ENCODE measurements at places on chromosomes 1 and 21.

DNA sequence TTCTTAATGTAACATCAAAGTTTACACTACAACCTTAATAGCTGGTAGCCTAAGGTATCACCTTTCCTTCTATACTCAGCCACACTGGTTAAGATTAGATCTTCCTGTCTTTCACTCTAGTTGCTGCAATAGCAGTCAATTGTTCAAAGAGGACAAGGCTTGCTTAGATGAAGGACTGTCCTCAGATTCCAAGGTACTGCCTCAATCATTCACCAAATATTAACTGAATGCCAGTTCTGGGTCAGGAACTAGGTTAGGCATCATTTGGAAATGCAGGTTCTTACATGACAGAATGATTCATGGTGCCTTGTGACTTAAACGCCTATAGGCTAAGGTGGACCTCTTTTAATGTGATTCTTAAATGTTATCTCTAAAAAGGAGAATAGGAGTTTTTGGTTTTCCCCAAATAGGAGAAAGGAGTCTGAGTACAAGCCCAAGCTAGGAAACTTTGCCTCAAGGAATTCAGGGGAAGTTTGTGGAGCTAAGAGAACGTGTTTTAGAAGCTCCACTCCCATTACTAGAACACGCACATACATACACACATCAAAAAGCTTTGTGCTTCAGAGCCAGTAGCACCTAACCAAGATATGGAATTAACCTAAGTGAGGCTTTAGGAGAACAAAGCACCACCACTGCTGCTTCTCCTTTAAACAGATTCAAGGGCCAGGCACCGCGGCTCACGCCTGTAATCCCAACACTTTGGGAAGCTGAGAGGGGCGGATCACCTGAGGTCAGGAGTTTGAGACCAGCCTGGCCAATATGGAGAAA is 8.5 kb upstream of the WDR47 start:
- no peak for DNase-seq

DNA sequence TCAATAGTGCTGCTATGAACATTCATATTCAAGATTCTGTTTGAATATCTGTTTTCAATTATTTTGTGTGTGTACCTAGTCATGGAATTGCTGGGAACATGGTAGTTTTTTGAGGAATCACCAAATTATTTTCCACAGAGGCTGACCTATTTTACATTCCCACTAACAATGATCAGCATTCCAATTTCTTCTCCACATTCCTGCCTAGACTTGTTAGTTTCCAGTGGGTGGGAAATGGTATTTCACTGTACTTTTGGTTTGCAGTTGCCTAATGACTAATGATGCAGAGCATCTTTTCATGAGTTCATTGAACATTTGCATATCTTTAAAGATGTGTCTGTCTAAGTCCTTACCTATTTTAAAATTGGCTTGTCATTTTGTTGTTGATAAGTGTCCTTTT is 1182.6 kb upstream of the B3GALT2 start:
- no peak for DNase-seq

DNA sequence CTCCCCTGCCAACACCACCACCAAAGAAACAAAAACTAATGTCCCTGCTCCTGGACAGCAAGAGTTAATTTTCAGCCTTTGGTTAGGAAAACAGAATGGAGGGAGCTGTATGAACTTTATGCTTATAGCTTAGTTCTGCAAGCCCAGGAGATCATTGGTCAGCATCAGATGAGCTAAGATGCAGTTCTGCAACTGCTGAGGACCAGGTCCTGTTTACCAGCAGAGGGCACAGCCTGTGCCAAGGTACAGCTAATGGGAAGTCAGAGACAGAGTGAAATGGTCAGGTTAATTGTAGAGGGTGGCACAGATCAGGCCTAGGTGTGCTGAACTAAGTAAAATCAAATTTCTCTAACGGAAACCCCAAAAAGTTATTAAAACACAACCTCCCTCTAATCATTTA is 161.3 kb downstream of the ROR1 start:
- no peak for DNase-seq

GRCh38 chr1:22131875-22132486 is 10.9 kb downstream of the WNT4 start:
- DNase-seq, result peak; percentile 77

Data from stimulated activated CD8-positive, alpha-beta memory T cell treated with anti-CD3 and anti-CD28 coated beads, Interleukin-4, amount 100 ng/mL, for 48 hours (primary cell).